ENCODE measurements at places on chromosomes 12 and 14.

DNA sequence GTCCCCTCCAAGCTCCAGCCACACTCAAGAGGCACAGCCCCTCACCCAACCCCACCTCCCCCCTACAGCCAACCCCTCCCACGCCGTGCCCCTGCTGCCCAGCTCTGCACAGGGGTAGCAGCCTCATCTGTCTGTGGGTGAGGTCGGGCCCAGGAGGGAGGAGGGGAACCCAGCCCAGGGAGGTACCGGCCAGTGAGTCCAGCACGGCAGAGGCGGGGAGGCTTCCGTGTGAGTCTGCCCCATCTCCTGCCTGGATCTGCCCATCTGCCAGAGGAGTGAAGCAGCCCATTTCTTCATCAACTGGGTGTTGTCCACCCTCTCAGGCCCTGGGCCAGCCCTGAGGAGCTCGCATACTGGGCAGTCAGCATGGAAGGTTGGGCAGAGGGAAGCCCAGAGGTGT is 54.2 kb downstream of the CCNK start:
- DNase-seq, result no peak

DNA sequence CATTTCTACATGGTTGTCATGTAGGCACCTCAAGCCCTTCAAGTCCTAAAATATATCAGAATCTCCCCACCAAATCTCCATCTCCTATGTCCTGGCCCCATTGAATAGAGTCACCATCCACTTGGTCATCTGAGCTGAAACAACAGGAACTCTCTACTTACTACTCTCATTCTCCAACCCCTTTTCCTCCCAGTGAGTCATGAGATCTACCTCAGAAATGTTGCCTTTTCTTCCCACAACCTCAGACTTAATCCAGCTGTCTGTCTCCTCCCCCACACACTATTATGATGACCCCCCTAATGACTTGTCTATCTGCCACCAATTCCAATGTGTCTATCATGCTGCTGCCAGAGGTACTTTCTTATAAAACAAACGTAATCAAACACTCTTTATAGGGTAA is 72.3 kb upstream of the TMEM263 start:
- DNase-seq, result no peak

- no peak for DNase-seq
Measured at GRCh38 chr14:27730204-27730603, 1036.4 kb upstream of the FOXG1 start.

DNA sequence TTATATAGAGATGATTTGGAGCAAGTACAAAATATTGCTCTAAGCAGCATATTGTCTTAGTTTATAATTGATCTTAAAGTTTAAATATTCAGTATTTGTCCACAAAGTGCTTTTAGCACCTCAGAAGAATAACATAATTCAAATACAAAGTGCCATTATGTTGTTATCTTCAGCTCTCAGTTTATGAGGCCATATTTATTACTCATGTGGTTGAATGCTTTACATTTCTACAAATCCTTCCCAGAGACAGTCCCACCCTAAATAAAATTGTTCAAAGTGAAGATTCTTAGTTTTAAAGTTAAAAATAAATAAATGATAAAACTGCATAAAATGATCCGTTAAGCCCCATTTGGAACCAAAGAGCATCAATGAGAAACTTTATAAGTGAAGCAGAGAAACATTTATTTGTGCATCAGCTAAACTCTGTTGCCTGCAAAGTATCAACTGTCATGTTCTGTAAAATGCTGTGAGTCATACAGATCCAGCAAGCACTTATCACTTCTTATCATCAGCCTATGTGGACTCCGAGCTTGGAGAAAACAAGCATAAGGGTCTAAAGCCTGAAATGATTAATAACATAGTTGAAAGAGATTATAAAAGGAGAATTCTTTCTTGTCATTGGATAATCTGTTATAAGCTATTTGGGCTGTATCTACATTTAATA is 218.9 kb downstream of the ADAMTS20 start:
- no peak for DNase-seq

DNA sequence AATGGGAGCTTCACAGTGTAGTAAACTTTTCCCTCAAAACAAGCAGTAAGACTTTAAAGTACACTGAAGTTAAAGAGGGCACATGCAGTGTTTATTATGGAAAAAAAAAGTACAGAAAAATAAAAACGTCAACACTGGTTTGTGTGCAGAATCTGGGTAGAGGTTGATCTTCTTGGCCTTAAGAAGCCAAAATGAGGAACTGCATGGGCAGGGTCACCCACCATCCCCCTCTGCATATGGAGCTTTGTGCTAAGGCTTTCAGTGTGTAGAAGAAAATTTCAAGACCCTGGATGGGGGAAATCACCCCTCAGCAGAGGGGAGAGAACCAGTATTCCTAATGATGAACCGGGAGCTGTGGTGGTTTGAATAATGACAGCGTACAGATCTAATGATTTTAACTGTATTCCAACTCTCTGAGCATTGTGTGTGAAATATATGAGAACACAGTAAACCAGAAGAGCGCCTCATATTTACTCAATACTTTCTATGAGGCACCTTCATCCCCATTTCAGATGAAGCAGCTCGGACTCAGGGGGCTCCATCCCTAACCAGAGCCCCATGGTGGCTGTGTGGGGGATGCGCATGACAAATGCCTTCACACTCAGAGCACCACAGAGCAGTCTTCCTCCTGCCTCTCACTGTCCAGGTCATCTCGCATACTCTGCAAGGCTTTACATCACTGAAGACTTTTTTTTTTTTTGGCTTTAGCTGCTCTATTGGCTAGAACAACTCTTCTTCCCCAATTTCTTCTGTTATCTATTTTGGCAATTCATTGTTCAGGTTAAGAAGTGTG is 33.4 kb downstream of the ACADS start:
- no peak for DNase-seq

- DNase-seq, result no peak
Measured at GRCh38 chr12:91380631-91381030, 198.0 kb upstream of the DCN start.

GRCh38 chr12:43579206-43579605 is 27.2 kb upstream of the ADAMTS20 start:
- DNase-seq, result no peak

DNA sequence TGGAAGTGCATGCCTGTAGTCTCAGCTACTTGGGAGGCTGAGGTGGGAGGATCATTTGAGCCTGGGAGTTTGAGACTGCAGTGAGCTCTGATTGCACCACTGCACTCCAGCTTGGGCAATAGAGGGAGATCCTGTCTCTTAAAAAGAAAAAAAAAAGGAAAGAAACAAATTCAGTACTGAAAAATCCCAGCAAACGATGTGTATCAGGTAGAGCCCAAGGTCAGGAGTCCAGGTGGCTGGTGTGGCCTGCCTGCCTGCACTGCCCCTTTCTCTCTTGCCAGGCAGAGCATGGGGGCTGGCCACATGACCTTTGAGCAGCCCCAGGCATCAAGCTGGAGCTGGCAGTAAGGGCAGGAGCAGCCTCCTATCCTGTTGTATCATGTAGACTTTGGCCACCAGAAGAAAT is 31.8 kb downstream of the ELK3 start:
- no peak for DNase-seq

DNA sequence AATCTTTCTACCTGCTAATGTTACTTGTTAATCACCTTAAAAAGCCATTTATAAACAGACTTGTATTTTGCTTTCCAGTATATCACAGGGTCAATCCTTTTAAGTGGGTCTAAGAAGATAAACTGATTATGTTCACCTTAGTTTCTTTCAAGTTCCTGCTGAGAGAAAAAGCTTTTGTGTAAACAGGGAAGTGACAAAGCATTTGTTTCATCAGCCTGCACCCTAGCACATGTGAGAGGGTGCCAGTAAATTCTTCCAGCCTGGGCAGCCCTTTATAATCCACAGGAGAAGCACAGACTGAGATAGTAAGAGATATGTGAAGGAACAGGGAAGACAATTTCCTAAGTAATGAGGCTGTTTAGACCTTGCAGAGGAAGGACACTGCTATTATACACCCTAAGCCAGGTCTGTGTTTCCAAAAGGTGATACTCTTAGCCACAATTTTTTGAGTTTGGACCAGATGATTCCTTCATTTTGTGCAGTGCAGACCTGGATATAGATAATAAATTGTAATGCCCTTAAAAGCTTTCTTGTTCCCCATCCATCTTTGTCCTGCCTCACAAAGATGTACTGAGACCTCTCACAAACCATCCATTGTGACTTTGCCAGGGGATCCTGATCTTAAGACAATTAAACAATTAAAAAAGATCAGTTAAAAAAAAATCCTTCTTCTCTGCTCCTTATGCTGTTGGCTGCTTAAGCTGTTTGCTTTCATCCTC is 150.7 kb downstream of the KTN1 start:
- DNase-seq, result no peak

DNA sequence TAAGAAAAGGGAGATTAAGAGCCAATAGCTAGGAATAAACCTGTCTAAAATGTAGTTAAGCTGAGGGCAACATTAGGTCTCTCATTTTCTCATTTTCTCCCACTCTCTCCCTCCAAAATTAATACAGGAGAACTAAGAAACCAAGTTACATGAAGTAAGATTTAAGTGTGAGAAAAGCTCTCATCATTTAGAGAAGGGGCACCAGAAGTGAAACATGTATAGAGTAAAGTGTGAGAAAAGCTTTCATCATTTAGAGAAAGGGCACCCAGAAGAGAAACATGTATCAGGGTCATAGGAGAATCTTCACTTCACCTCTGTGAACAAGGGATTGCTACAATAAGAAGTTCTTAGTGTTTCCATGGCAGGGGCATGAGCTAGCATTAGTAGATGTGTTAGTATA is 132.4 kb upstream of the CNTN1 start:
- no peak for DNase-seq

DNA sequence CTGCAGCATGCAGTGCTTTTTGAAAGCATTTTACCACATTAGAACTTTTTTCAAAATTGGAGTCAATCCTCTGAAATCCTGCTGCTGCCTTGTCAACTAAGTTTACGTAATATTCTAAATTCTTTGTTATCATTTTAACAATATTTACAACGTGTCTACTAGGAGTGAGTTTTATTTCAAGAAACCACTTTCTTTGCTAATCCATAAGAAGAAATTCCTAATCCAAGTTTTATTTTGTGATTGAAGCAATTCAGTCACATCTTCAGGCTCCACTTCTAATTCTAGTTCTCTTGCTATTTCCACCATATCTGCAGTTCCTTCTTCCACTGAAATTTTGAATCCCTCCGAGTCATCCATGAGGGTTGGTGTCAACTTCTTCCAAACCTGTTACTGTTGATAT is 25.4 kb downstream of the PRORP start:
- DNase-seq, result no peak

DNA sequence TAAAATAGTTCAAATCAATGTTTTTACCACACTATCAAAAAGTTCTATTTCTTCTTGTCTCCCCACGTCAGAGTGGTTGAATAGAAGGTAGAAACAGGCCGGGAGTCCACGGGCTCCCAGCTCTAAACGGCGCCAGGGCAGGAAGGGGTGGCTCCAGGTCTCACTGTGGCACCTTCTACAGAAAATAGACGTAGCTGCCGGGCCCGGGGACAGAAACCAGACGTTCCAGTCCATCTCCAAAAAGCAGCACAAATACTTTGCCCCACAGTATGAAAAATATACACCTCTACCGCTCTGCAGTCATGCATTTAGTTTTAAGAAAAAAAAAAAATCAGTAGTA is 30.9 kb downstream of the CCNK start:
- DNase-seq, result no peak
